CD4-positive, alpha-beta T cell treated with Interleukin-2 at 100 ng/mL for 4 hours (primary cell): ENCODE measurements at places on chromosomes 7 and 10.

GRCh38 chr10:96305019-96305418 is 785 bp downstream of the DNTT start:
- DNase-seq, result no peak

GRCh38 chr7:74009719-74010118 is 18.3 kb upstream of the ELN start:
- DNase-seq, result no peak

- DNase-seq, result no peak
Measured at GRCh38 chr10:78462176-78462575, 428.5 kb downstream of the RPS24 start.

- no peak for DNase-seq
Measured at GRCh38 chr10:49300140-49300974, 1.4 kb downstream of the C10orf71 start.

- no peak for DNase-seq
Measured at GRCh38 chr7:23607130-23607529, 9.9 kb downstream of the CCDC126 start.

DNA sequence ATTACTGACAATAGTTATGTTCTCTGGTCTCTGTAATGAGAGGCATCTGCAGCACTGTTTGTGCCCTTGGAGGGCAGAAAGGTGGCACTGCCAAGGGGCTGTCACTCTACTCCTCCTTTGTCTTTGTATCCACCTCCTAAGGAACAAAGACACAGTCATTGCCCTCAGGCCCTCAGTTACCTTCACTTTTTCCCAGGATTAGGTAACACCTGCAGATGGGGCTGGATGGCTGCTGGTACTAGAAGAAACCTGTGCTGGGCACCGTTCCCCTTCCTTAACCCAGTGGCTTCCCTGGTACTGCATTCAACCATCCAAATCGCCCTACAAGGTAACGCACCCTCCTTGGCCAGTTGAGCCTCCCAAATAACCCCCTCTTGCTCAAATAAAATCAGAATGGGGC is 246.9 kb upstream of the NEBL start:
- no peak for DNase-seq
